ENCODE measurements at places on chromosomes 7 and 10.
A peak's percentile ranks its signal among the peaks of the same experiment; 100 is the strongest.

GRCh38 chr10:77810446-77811335 is 115.9 kb downstream of the DLG5 start:
- no peak for DNase-seq

DNA sequence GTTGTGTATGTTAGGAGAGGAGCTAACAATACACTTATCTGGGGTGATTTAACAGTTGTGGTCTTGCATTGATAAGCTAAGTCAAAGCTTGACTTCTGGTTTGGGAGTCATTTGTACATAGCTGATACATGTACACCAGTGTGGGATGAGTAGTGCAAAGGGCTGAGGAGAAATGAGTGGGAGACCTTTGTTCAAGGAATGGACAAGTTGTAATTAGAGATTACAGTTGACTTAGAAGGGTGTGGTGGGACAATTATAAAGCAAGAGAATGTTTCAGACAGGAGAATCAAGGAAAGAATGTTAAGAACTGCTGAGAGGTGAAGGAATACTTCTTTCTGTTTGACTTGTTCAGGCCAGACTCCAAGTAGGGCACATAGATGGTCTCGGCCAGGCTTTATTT is 209.7 kb upstream of the STEAP4 start:
- no peak for DNase-seq

- no peak for DNase-seq
Observed at GRCh38 chr7:37957221-37957970, 37.0 kb downstream of the EPDR1 start.

GRCh38 chr7:121433775-121434174 is 37.7 kb upstream of the FAM3C start:
- DNase-seq, result no peak

- no peak for DNase-seq
Observed at GRCh38 chr10:78130966-78131710, 97.5 kb downstream of the RPS24 start.

- no peak for DNase-seq
Observed at GRCh38 chr10:98619446-98619845, 172.7 kb upstream of the HPS1 start.

DNA sequence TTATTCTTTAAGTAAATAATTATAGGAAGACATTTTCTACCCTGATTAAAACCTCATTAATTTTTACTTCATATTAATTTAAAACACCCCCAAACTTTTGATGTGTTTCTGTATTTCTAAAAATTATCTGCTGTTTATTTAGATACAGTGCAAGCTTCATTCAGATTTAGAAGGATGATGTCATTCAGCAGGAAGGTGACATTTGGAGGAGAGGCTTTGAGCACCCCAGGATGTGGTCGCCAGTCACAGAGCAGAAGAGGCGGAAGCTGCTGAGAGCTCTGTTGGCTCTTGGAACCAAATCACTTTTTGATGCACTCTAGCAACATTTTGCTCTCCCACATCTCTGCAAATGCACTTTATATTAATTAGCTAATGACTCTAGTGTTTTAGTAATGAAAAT is 233.9 kb upstream of the CACNA2D1 start:
- peak; percentile 30 for DNase-seq

GRCh38 chr7:157993406-157994105 is 594.1 kb downstream of the PTPRN2 start:
- DNase-seq, result no peak

GRCh38 chr10:103843854-103844570 is 11.4 kb downstream of the SH3PXD2A start:
- DNase-seq, result no peak

DNA sequence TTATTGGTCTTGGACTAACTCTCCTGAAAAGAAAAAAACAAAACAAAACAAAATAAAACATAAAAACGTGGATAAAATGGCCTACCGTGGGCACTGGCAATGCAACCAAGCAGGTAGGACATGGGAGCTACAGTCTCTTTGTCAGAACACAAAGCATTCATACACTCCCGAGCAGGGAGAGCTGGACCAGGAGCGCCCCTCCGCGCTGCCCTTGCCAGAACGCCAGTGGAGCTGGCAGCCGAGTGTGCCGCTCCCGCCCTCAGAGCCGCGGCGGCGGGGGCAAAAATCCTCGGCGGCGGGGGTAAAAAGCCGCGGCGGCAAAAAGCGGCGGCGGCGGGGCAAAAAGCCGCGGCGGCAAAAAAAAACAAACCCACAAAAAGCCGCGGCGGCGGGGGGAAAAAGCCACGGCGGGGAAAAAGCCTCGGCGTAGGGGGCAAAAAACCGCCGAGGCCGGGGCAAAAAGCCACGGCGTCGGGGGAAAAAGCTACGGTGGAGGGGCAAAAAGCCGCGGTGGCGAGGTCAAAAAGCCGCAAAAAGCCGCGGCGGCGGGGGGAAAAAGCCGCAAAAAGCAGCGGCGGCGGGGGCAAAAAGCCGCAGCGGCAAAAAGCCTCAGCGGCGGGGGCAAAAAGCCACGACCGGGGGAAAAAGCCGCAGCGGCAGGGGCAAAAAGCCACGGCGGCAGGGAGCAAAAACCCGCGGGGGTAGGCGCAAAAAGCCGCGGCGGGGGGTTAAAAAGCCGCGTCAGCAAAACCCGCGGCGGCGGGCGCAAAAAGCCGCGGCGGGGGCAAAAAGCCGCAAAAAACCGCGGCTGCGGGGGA is 418.1 kb downstream of the ZNF716 start:
- DNase-seq, result no peak

GRCh38 chr10:58867683-58868082 is 308.8 kb upstream of the PHYHIPL start:
- DNase-seq, result no peak

DNA sequence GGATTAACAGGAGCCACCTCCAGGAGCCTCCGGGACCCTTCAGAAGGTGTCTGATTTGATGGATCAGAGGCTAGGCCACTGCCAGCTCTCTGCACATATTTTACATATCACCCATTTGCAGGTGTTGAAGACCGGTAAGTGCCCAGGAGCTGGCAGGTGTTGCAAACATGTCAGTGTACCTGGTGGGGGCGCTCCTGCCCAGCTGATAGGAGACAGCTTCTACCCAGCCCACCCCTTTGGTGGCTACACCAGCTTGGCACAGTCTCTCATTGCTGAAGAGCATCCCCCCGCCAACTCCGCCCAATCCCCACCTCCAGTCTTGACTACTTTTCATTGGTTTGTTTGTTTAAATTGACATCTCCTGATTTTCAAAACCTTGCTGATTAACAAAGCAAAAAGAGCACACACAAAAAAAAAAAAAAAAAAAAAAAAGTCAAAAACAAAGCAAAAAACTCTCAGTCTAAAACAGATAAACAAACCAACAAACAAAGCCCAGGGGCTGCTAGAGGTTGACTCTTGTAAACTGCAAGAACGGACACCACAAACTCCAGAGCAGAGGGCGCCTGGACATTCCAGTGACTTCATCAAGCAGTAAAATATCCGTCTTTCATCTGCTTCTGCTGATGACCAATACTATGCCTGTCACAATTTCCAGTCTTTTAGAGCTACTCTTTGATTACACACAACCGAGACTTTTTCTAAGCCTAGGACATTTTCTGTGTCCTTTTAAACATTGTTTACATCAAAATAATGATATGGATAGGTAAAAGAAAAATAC is 275.3 kb downstream of the NRG3 start:
- no peak for DNase-seq

GRCh38 chr10:72727130-72727529 is 35.2 kb downstream of the MCU start:
- no peak for DNase-seq

DNA sequence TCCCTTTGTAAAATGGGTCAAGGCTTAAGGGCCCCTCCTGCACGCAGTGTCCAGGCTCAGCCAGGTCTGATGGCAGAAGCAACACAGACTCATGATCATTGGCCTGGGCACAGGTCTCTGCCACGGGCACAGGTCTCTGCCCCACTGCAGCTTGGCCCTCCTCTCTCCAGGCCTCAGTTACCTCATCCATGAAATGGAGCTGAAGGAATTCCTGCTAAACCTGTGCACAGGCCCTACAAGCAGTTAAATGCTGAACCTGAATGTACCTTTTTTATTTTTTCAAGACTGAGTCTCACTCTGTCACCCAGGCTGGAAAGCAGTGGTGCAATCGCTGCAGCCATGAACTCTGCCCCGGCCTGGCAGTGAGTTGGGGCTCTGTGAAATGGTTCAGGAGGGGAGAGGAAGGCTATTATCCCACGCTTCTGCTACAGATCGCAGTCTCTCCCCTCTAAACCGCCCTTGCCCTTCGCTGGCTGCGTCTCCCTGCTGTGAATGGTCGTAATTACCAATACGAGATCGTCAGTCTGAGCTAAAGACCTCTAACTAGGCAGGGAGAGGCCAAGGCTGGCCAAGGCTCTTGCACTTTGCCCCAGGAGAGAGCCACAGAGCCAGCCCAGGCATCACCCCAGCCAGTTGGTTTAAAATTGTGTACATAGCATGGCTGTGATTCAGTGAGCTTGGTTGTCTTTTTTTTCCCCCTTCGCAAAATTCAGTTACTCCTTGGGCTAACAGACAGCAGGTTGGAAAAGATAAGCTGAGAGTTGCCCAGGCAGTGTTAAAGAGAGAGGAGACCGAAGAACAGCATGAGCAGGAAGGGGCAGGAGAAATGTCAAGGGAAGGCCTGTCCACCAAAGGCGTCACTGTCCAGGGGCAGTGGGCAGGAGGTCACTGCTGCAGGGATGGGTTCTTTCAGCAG is 93.0 kb upstream of the KCTD7 start:
- no peak for DNase-seq

GRCh38 chr10:17226891-17227303 is 1.1 kb upstream of the VIM start:
- no peak for DNase-seq

GRCh38 chr10:44373341-44373995 is 11.4 kb downstream of the CXCL12 start:
- no peak for DNase-seq

DNA sequence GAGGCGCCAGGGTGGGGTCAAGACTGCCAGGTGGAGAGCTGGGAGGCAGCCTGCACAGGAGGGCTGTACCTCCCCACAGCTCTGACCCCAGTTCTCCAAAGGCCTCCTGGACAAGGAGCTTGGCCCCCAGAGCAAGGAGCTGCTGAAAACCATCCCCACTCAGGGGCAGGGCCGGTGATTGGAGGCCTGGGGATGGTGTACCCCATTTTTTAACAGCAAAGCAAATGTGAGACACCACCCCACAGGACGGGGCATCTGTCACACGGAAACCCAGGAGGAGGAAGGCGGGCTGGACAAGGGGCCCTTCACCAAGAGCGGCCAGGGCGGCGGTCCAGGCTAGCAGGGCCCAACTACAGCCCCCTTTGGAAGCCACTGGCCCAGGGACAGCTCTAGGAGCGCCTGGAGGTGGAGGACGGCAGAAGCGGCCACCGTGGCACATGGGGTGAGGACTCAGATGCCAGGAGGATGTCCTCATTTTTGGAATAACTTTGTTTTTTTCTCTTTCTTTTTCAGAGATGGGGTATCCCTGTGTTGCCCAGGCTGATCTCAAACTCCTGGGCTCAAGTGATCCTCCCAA is 56.4 kb upstream of the TNRC18 start:
- no peak for DNase-seq

DNA sequence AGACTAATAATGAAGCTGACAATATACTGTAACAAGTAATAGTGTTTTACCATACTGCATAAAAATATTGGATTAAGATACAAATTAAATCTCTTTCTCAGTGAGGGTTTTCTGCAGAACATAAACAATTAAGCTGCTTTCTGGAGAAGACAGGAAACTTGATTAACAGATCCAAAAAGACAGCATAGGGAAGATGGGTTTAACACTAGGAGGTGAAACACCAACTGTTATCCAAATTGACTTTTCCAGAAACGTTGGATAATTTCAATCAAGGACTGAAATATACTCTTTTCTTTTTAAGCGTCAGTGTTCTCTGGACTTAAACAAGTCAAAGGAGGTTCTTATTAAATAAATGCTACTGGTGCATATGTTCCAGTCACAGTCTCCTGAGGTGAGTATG is 45.3 kb upstream of the IMMP2L start:
- DNase-seq, result no peak

DNA sequence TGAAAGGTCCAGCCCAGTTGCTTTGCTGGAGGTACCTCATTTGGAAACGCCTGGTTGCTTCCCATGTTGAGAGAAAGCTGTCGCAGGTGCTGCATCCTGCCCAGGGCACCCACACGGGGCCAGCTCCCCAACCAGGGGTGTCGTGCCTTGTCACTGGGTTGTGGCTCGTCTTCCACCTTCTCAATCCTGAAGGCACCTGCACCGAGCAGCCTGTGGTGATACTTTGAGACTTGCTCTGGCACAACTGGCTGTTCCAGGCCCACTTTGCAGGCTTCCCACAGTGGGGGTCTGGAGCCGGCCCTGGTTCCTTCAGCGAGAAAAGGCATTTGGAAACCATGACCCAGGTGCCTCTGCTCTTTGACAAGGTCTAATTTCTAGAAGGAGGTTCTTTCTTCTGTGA is 197.3 kb upstream of the PPP2R2D start:
- no peak for DNase-seq

GRCh38 chr7:156651474-156651873 is 10.9 kb downstream of the RNF32 start:
- no peak for DNase-seq

DNA sequence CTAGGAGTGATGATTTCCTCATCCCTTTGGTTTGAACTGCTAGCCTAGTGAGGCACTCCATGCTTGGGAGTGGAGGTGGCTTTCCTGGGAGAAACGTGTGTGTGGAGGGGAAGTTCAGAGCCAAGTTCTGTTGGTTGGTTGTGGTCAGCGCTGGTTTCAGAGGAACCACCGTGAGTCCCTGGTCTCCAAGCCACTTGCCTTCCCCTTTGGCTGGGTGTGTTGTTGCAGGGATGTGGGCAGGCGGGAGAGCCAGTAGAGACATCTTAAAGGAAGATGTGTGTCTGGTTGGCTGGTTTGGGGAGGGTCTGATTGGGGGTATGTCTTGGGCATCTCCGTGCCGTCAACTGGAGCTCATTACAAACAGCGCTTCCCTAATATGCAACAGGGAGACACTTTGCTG is 130.8 kb upstream of the TCF7L2 start:
- no peak for DNase-seq

- no peak for DNase-seq
Observed at GRCh38 chr7:85733169-85733915, 546.5 kb upstream of the SEMA3D start.

DNA sequence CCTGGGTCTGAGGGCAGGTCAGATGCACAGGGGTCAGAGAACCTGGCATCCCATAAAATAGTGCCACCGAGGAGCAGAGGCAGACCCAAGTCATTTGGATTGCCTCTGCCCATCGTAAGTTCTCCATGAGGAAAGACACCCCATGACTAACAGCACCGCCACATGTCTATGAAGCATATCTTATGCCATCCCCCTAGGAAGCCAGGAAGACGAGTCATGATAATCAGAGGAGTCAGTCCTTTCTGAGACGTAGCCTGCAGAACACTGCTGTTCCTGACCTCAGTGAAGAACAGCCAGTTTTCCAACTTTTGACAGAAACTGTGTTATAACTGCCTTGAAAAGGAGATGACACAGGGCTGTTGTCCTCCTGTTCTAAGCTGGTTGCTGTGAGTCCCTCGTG is 51.2 kb downstream of the INSYN2A start:
- no peak for DNase-seq

DNA sequence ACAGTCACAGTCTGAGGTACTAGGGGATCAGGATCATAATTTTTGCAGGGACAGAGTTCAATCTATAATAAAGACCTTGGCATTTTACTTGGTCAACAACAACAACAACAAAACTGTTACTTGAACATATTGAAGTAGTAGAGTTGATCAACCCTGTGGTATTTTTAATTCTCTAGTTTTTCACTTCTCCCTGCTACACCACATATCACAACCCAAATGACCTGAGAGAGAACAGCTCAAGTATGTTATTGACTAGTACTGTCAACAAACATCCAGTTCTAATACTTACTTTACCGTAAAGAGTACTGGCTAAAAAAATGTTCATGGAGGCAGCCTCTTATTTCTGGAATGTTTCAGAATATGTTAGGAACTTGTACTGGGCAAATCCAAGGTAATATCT is 90.5 kb upstream of the FAM3C start:
- DNase-seq, result no peak

GRCh38 chr10:82071231-82071630 is 196.2 kb downstream of the NRG3 start:
- DNase-seq, result no peak

Measured in activated CD4-positive, CD25-positive, alpha-beta regulatory T cell treated with anti-CD3 and anti-CD28 coated beads, Interleukin-2, amount 50 U/mL, for 72 hours (primary cell).